CD4-positive, alpha-beta memory T cell (primary cell): ENCODE measurements at places on chromosomes 6 and 20.

GRCh38 chr6:15512126-15512525 is 150.7 kb downstream of the DTNBP1 start:
- DNase-seq = no peak

GRCh38 chr6:47310131-47310480 is 401 bp upstream of the TNFRSF21 start:
- DNase-seq = no peak

DNA sequence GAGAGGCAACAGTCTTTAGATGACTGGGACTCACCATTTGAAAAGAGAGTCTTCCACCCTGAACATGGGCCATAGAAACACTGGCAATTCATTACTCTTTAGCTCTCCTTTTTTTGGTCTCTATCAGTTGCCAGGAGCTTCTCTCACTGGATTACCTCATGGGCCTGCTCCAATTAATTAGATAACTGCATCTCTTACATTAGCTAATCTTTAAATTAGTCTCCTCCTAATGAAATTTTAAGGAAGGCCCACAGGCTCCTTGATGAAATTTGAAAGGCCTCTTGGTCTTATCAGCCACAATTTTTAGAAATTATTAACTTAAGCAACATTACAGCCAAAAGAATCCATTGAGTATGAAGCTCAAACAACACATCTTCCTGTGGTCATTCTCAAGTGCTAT is 184.4 kb downstream of the UNC5CL start:
- no peak for DNase-seq

DNA sequence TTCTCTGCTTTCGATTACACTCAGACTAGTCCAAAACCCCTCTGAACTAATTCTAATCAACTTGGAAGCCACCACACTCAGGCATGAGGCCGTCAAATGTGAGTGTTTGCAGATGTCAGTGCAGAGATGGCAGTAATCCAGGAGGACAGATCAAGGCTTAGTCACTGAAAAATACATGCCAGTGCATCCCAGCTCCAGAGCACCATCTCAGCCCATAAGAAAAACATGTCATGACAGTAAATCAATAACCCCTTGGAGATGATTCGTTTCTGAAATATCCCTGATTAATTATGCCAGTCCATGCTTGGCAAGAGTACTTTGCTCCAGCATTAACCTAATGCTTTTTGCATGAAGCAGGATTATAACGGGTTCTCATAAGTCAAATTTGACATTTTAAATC is 179.5 kb downstream of the ADAT2 start:
- no peak for DNase-seq

DNA sequence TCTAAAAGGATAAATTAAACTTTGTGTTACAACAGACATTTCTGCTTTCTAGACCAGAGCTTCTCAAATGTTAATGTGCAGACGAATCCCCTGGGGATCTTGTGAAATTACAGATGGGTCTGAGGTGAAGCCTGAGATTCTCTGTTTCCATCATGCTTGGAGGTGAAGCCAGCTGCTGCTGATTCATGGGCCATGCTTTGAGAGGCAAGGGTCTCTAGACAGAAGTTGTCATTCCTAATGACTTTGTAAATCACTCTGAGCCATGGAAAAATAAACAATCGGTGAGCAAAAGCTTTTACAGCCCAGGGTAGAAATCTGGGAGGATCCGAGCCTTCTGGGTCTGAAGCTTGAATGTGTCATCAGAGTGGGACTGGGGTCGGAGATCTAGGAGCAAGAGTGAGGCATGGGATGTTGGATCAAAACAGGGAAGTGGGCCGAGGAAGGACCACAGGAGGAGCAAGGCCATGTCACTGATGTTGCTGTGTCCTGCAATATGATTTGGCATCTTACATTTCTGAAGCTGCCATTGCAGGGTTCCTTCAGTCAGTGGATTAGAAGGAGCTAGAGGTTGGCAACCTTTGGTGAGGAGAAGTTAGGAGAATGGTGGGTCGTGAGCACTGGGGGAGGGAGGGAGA is 77.3 kb downstream of the TRMT11 start:
- DNase-seq = no peak

DNA sequence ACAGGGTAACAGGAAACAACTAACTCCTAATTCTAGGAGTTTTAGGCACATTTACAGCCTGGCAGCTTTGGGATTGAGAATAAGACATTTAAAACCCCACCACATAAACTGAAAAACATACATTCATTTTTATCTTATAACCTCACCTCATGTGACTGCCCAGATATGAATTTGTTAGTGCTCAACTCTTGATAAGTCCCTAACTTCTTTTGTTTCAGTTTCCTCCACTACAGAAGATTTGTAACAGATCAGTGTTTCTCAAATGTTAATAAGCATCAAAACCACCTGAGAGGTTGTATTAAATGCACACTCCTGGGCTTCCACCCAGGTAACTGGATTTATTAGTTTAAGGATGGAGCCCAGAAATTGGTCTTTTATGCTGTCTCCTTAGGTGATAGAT is 190.1 kb upstream of the ARID1B start:
- no peak for DNase-seq

- DNase-seq = no peak
These were observed 1.1 kb upstream of the PAQR8 start for GRCh38 chr6:52360601-52361413.

DNA sequence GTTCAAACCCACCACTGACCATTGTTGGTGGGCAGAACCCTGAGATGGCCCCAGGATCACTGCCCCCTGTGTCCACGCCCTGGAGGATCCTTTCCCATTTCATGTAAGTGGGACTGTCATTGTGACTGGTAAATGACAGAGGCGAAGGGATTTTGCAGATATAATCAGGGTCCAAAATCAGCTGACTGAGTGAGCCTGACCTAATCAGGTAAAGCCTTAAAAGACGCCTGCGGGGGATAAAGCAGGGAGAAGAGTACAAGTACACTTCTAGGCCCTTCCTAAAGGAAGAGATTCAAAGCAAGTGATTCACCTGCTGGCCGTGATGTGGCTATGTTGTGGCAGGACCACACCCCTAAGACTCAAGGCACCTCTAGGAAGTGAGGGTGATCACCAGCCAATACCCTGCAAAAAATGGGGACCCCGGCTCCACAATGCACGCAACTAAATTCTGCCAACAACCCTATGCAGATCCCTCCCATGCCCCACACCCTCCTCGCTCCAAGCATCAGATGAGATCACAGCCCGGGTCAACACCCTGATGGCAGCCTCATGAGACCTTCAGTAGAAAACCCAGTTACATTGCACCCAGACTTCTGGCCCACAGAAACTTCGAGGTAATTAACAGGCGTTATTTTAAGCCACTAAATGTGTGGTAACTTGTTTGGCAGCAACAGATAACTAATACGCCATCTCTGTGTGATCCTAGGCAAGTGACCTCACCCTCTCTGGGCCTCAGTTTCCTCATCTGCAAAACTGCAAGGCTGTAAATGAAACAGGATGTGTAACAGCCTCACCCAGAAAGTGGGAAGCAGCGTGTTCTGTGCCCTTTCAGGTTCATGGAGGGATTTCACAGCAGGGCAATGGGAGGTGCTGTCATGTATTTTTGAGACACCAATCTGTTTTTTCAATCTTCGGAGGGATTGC is 11.3 kb downstream of the PREX1 start:
- DNase-seq = no peak

DNA sequence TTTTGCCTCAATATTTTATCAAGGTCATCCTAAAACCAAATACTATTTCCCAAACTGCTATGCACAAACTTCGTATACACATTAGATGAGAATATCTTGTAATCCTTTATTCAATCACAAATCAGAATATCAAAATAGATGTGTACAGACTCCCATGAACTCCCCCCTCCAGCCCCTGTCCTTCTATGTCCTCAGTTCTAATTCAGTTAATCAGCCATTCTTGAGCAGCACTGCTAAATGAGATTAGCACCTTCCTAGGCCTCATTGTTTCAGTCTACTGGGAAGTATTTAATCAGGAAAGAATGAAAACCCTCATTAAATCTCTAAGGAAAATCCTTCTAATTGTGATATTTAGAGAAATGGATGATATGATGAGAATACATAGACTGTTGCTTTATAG is 36.6 kb downstream of the RCAN2 start:
- DNase-seq = no peak

DNA sequence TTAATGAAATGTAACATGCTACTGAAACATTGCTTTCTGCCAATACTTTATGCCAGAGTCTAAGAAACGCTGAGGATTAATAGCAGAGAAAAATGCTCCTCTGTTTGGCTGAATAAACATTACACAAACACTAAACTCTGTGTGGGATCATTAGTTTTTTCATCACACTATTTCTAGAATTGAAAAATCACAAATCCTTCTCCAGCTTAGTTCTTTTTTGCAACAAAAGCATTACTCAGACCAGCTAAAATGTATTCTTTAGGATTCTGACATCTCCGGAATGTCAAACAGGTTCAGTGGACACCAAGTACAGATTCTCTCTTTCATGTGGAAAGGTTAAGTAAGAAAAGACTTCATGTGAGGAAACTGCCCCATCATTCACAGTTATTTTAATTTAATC is 226.9 kb downstream of the SIM1 start:
- DNase-seq = no peak

DNA sequence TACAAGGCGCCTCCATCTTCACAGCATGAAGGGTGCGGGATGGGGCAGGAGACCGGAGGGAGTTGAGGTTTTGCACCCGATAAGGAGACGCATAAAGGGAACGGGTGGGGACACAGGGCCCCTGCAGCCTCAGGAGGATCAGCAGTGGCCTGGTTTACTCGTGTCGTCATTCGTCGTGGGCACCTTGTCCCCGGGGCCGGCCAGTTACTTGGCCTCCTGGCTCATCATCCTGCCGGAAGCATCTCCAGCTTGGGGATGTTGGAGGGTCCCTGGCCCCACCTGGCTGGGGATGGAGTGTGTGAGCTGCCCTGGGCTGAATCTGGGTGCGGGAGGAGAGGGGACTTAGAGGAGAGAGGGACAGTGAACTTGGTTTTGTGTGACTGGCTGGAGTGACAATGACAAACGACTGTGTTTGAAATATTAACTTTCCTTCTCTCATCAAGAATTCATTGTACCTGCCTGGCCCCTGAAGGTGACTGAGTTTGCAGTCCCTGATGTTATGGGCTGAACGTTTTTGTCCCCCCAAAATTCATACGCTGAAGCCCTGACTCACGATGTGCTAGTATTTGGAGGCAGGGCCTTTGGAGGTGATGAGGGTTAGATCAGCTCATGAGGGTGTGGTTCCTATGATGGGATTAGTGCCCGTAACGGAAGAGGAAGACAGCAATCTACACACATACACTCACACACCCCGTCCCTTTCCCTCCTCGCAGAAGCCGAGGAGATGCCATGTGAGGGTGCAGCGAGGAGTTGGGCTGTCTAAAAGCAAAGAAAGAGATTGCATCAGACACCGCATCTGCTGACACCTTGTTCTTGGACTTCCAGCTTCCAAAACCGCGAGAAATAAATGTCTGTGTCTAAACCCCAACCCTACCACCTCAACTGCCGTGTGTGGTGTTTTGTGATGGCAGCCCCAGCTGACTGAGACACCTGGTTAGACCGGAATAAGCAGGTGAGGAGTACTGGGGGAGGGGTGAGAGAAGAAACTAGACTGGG is 65.0 kb upstream of the MAP3K4 start:
- peak; percentile 1 for DNase-seq

DNA sequence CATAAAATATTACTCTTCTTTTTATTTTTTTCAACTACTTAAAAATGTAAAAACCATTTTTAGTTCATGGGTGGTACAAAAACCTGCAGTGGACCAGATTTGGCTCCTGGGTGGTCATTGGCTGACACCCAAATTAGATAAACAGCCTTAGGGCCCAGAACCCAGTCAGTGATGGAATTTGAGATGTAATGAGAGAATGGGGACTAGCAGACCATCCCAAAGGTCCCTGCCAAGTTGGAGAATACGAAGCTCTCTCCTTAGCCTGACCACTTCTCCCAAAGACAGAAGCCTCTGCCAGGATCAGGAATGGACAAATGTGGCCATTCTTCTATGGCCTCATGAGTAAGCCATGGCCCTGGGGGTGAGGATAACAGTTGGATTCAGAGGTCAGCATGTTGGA is 194.7 kb downstream of the NFATC2 start:
- DNase-seq = no peak
